ENCODE measurements at places on chromosomes 3 and 15.

- DNase-seq: no peak
These were observed 367.4 kb upstream of the WNT5A start for GRCh38 chr3:55854494-55854893.

GRCh38 chr3:2653706-2654105 is 456.5 kb downstream of the IL5RA start:
- DNase-seq: no peak

DNA sequence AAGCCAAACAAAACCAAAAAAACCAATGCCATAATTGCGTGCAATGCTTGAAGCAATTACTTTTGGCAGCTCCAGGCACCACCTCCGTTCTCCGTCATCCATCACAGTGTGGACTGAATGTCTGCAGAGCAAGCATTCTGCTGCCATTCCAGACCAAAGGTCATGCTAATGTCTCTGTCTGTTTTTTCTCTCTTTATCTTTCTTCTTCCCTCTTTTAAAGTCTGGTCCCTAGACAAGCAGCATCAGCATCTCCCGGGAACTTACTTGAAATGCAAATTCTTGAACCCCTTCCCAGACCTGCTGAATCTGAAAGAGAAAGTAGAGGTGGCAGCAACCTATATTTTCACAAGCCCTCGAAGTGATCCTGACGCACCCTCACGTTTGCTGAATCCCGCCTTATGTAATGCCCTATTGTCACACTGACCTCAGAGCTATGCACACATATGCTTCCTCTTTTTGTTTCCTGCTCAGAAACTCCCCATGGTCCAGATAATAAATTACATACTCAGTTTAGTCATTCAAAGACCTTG is 297.3 kb upstream of the PROK2 start:
- DNase-seq: peak; percentile 81

- no peak for DNase-seq
These were observed 964.6 kb downstream of the SI start for GRCh38 chr3:164113371-164114332.

- no peak for DNase-seq
These were observed 27.5 kb downstream of the POLG start for GRCh38 chr15:89307046-89307587.
